Stimulated activated CD8-positive, alpha-beta memory T cell treated with anti-CD3 and anti-CD28 coated beads, Interleukin-7, amount 100 ng/mL, for 48 hours (primary cell): ENCODE measurements at places on chromosomes 4 and X.

DNA sequence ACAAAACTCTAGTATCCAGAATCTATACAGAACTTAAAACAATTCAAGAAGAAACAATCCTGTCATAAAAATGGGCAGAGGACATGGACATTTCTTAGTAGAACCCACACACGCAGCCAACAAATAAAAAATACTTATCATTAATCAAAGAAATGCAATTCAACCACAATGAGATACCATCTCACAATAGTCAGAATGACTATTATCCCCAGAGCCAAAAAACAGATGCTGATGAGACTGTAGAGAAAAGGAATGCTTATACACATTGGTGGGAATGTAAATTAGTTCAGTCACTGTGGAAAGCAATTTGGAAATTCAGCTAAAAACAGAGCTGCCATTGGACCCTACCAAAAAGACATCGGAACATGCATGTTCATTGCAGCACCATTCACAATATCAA lies 37.9 kb downstream of the RAB40AL start:
- no peak for DNase-seq

GRCh38 chr4:67880866-67881610 lies 2.8 kb downstream of the TMPRSS11D start:
- DNase-seq = no peak

GRCh38 chr4:146179784-146180370 lies 4.4 kb downstream of the LSM6 start:
- DNase-seq = no peak

GRCh38 chr4:42396361-42396751 lies 932 bp upstream of the SHISA3 start:
- DNase-seq = no peak

- no peak for DNase-seq
Measured at GRCh38 chr4:304969-305680, at the start of gene ZNF732. Gene ZNF732 (minus strand): TSS chr4:305474. CDS start chr4:305310, 164 bp downstream.

DNA sequence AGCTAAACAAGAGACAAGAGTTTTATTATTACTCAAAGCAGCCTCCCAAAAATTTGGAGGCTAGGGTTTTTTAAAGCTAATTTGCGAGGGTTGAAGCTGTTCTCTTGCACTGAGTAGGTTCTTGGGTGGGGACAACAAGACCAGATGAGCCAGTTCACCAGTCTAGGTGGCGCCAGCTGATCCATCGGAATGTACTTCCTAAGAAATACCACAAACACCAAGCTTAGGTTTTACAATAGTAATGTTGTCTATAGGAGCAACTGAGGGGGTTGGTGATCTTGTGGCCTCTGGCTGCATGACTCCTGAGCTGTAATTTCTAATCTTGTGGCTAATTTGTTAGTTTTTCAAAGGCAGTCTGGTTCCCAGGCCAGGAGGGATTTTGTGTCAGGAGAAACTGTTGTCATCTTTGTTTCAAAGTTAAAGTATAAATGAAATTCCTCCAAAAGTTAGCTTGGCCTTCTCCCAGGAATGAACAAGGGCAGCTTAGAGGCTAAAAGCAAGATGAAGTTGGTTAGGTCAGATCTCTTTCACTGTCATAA lies 130.6 kb downstream of the SLC7A11 start:
- DNase-seq = no peak

- no peak for DNase-seq
Measured at GRCh38 chr4:180058691-180059215, 2184.4 kb upstream of the TENM3 start.

DNA sequence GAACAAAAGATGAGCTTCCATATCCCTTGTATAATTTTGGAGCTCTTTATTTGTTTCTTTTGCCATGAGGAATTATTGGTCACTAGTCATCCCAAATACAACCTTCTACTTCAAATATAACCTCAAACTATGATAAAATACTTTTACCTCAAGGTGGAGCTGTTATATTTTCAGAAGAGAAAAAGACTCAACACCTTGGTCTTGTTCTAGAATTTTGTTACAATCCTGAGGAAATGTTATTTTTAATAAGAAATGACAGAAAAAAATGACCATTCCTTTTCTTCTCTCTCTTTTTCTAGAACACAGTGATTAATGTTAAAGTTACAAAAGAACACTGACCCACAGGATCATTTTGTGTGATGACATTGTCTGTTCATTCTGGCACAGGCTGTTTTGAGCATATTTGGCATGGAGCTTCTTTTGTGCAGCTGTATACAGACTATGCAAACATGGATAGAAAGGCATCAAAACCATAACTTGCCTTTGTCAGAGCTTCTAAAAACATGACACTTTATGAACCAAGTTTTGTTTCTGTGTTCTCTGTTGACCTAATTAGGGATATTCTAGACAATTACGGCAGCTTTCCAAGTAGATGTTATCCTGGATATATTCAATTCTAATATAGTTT lies 159.6 kb upstream of the CTSO start:
- no peak for DNase-seq

GRCh38 chrX:1222531-1223241 lies 10.2 kb upstream of the CRLF2 start:
- no peak for DNase-seq

DNA sequence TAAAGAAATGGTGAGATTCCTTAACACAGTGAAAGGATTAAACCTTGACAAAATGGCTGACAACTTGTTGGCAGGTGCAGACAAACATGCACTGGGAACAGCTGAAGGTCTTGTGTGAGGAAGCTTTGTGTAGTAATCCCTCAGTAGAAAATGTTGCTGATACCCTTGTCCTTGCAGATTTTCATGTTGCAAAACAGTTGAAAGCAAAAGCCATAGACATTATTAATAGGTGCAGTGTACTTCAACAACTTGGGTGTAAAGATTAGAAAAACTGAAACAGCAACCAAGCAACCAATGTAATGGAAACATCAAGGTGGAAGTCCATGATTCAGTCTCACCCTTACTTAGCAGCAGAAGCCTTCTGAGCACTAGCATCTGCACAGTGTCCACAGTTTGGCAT lies 29.8 kb downstream of the UGT2B7 start:
- no peak for DNase-seq

- no peak for DNase-seq
Measured at GRCh38 chr4:147640331-147640730, 23.1 kb downstream of the TMEM184C start.

DNA sequence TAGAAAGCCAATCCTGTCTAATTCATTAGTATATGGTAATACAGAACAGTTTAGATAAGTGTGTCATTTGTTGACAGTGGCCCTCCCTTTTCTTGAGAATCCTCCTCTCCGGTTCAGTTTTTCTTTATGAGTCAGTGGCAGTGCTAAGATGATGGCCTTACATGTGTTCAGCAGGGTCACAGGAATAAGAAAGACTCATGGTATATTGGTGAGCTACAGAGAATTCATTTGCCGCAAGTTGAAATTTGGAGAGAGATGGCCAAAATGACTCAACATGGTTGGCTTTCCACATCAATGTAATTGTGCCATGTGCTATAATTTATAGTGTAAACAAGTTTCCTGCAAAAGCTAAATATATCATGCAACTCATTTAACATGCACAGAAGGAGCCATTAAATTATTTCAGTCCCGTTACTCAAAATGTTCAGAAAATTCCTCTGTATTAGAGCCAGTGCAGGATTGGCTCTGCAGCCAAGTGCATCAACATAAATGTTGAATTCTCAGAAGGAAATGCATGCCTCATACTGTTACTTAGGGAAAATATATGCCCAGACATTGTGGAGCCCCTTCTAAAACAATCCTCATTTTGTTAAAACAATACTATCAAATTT lies 374.3 kb downstream of the AFF2 start:
- no peak for DNase-seq

DNA sequence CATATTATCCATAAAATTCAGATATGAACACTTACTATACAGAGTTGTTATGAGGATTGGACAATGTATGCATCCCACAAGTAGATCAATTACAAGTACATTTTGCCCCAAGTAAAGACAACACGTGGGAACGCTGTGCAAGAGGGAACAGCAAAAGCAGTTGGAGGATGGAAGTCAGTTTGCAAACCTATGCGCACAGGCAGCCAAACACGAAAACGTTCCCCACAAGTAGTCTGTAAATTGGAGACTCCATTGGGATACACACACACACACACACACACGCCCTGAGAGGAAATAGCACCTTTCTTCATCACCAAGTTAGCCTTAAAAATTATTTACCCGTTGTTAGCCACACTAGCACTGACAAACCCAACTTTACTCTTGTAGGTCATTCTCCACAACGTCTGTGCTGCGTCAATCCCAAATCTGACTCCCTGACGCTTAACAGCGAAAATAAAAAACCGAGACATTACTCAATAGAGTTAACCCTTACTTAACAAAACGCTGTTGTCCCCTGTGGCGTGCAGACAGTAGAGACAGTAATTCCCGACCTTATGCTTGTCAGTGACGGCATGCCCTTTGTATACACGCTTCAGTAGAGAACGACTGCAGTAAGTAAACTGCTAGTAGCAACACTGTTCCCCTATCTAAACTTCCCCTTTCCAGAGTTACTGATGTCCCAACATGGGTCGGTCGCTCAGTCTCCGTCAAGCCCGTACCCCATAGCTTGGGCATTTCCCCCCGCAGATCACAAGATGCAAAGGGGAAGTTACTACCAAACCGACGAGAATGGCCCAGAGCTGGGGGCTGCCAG lies 730 bp downstream of the MANBA start:
- peak; percentile 12 for DNase-seq

- DNase-seq = no peak
Measured at GRCh38 chr4:47510506-47511143, 25.6 kb downstream of the ATP10D start.

DNA sequence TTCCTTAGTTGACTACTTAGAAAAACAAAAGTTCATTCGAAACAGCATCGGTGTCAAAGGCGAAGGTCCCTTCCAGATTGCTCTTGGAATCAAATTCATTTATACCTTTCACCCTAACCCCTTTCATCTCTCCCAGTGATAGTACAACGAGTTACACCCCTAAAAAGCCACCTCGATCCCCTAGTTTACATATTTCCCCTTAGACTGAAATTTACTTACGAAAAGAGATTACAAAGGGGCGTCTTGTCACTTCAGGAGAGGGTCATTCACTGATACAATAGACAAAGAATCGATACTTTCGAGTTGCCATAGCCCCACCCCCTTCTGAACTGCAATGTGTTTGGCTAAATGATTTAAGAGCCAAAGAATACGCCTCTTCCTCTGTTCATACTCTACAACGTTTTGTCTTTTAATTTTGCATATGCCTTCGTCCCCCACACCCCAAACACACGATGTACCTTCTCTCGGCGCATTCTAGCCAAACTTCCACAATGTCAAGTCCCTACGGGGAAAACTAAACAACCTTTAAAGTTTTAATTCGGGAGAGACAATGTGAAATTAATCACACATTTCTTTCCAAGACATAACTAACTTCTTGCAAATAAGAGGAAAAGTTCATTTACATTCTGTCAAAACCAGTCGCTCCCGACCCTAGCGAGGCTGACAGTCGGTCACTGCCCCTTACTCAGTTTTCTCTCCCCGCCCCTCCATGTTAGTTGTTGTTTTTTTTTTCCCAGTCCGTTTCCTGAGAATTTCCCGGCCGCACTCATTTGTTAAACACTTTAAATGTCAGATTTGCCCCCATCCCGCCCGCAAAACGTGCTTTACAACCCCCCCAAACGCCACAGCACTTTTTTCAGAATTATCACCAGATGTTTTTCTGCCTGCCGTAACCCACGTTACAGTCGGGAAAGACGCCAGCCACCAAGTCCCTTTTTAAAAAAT lies 88.6 kb downstream of the HPRT1 start:
- DNase-seq = no peak

GRCh38 chrX:109624641-109625616 lies at the start of gene KCNE5:
Gene KCNE5 (minus strand): TSS chrX:109625172. CDS start chrX:109625020, 152 bp downstream.
- no peak for DNase-seq

DNA sequence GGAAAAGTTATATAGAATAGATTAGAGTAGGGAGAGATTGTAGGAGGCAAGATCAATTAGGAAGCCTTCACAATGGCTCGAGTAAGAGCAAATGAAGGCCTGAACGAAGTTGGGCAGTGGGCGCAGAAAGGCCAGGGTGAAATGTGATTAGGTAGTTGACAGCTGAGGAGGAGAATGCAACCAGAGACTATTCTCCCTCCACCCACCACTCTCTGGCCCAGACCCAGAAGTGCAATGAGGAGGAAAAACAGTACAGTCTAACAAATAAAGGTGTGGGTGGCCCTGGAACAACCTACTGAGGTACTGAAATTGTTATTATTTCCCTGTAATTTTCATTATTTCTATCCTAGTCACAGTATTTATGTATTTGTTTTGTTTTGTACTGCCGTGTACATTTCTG lies 176.7 kb downstream of the SLC39A8 start:
- no peak for DNase-seq

- DNase-seq = no peak
Measured at GRCh38 chrX:55213381-55213780, 6.8 kb upstream of the PAGE5 start.

- DNase-seq = no peak
Measured at GRCh38 chr4:99847362-99847976, 30.8 kb downstream of the DAPP1 start.

DNA sequence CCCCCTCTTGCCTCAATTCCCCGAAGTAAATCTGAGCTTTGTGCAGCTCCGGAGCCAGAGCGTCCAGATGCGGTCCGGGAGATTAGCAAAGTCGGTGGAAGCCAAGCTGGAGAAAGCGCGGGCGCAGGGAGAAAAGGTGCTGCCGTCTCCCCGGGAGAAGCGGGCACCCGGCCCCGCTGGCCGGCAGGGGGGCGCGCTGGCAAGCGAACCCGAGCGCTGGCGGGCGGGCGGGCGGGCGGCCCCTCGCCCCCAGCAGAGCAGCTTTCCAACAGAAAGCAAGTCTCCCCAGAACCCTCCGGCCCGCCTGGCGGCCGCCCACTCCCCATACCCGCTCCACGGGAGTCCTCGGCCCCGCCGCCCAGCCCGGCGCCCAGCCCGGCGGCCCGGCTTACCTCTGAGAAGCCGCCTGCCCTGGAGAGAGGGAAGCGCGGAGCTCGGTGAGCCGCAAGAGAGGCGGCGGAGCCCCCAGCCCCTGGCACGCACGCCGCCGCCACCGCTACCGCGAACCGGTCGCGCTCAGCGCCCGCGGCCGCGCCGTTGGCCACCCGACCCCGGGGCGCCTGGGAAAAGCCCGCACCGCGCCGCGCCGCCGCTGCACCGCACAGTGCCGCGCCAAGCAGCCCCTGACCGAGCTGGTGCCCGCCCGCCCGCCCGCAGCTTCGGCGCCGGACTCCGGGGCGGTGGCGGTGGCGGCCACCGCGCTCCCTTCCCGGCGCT lies 529 bp upstream of the CITED1 start:
- DNase-seq = no peak

DNA sequence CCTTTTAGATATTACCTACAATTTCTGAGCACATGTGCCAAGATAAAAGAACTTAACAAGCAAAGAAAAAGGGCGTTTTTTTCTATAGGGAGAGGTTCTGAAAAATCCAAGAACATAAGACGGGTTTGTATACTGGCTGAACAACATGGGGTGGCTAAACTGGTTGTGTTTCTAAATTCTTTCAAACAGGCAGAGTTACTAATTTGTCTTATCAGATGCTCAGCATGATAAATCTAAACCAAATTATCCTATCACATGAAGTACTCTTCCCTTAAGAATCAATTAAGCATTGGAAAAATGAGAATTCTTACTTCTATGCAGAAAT lies 45.4 kb upstream of the PGM2 start:
- no peak for DNase-seq

GRCh38 chrX:9609499-9609898 lies 144.6 kb downstream of the TBL1X start:
- no peak for DNase-seq
